ENCODE measurements at places on chromosomes 7 and 10.

DNA sequence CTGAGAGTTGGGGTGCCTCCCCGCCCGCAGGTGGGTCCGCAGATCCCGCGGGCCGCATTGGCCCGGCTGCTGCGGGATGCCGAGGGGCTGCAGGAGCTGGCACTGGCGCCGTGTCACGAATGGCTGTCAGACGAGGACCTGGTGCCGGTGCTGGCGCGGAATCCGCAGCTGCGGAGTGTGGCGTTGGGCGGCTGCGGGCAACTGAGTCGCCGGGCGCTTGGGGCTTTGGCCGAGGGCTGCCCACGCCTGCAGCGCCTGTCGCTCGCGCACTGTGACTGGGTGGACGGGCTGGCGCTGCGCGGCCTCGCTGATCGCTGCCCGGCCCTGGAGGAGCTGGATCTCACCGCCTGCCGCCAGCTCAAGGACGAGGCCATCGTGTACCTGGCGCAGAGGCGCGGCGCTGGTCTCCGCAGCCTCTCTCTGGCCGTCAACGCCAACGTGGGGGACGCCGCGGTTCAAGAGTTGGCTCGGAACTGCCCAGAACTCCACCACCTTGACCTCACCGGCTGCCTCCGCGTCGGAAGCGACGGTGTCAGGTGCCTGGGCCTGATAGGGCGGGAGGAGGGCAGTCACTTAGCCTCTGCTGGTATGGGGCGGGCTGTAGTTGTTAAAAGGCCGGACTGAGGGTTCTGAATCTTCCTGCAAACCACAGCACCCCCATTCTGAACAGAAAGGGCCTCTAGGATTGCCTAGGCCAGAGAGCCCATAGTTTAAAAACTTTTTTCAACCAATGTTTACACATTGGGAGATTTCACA lies 1.3 kb downstream of the FBXL15 start:
- DNase-seq, result no peak

GRCh38 chr7:16083931-16084330 lies 337.4 kb downstream of the CRPPA start:
- DNase-seq, result no peak

DNA sequence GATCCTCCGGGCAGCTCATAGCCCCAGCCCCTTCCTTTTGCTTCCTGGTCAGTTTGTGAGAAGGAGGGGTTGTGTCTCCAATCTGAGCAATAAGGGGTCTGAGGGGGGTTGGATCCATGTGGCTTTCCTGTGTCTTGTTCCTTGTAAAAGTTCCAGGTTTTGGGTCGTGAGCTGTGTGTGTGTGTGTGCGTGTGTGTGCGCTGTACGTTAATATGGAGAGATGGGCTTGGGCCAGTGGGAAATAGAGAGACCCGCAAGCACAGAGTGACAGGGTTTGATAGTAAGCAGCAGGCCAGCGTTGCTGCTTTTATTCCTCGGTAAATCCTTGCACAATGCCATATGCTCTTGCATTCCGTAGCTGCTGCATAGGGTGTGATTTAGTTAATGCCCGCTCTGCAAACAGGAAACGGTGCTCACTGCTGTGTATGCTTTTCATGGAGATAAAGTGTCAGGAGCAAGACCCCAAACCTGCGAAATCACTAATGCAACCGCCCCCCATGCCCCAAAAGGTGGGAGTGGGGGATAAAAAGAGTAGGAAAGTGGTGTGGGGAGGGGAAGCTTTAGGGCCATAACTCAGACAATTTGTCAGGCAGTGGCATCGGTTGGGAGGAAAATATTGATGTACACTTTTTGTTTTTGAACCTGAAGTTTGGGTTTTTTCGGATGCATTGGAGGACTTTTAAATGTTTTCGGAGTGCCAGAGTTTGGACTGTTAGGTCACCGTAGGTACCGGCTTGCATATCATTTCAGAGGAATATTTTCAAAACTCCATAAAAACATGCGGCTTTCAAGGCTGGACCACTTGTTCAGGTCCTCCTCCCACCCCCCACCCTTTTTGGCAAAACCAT lies 108.7 kb downstream of the TCF7L2 start:
- DNase-seq, result no peak

DNA sequence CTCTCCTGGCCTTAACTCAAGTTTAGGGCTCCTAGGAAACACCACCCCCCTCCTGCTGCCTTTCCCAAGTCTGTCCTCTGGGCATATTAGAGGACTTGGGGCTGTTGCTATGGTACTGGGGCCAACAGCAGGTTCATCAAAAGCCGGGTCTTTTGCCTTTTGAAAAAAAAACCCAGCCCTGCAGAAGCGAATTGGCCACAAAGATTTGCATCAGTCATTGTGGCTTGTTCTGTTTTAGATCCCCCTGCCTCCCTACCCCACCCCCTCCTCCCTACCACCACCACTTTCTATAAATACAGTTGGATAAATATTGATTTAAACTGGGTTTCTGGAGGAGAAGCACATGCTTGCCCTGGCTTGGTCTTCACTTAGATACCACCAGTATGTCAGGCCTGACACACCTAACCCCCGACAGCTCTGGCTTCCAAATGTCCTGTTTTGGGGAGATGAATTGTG lies 7.0 kb downstream of the MXI1 start:
- DNase-seq, result no peak

GRCh38 chr10:115861455-115861854 lies 411.6 kb downstream of the GFRA1 start:
- no peak for DNase-seq

DNA sequence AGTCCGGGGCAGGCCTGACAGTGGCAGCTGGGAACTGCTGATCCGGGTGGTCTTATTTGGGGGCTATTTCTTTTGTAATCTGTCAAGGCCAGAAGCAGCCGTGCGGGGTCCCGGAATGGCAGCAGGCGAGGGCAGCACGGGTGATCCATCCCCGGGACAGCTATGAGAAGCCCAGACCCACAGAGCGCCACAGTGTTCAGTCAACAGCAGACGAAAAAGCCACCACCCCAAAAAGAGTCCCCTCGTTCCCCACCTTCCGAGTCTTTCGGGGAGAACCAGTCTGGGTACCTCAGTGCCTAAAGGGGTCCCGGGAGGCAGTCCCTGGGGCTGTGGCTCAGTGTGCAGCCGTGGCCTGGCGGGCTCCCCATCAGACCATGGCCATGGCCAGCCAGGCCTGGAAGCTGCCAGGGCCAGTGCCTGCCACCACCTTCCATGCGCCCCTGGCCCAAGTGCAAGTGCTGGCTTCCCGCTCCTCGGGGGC lies 125.1 kb upstream of the KCTD7 start:
- no peak for DNase-seq

- peak; percentile 22 for DNase-seq
Observed at GRCh38 chr10:13627459-13628310, 40.9 kb downstream of the PRPF18 start.

GRCh38 chr10:132189016-132189415 lies 2.3 kb downstream of the DPYSL4 start:
- DNase-seq, result no peak

DNA sequence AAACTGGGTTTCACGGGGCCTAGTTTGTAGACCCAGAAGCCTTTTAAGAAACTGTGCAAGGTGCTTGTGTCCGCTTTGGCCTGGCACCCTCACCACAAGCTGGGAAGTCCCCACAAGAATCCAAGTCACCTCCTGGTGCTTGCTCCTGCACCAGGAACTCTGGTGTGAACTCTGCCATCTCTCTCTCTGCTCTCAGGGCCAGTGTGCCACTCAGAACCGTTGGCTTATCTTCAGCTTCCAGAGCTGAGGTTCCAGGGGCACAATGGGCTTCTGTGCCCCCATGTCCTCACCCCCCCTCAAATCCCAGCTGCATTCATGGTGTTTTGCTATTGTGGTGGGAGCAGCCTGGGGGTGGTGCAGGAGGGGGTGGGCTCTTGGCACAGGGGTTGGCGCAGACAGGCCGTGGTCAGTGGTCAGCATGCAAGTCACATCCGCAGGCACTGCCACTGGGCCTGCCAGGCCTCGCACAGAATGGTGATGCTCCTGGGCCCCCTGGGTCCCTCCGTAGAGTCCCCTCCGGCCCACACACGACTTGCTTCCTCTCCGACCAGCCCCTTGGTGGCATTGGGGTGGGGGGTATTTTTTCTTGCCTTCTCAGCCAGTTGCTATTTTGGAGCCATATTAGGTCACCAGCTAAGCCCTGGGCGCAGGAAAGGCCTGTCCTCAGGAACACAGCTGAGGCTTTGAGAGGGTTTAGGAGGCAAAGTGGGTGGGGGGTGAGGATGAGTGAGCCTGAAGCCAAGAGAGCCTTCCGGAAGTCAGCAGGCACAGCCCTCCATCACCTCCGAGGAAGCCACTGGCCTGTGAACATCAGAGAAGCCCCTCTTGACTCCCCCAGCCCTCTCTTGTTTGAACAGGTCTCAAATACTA lies 3.0 kb downstream of the ZCCHC24 start:
- no peak for DNase-seq

DNA sequence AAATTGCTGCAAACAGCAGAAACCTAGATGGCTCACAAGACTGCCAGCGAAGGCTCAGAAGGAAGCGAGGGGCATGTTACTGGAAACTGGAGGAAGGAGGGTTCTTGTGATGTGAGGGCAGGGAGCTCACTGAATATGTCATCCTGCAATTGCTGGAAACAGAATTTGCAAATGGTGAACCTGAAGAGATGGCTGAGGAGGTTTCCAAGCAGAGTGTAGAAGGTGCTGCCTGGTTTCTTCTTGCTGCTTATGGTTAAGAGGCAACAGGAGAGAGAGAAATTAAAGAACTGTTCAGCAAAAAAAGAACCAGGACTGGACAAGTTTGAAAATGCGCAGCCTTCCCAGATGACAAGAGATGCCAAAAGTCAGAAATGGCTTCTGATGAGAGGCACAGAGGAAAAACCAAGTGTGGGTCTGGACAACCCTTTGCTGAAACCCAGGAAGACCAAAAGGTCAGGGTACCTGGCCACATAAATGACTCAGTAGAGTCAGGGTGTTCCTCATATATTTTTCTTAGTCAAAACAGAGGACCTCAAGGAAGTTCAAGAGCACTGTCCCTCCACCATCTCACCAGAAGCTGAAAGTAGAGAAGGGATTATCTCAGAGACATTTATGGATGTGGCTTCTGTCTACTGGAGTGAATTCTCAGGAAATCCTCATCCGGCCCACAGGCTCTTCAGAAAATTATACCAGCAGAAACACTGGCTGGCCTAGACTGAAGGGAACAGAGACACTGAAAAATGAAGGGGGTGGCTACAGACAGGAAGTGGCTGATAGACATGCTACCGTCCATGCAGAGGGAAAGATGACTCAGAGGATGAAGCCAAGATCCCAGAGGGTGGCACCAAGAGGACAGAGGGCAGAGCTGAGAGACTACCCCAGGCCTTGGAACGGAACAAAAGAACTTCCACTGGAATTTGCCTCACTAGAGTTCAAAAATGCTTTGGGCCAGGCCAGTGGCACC lies 10.1 kb downstream of the PAPOLB start:
- peak; percentile 10 for DNase-seq

GRCh38 chr7:42693722-42694121 lies 218.1 kb downstream of the C7orf25 start:
- no peak for DNase-seq

GRCh38 chr7:143490717-143491306 lies 13.1 kb downstream of the TAS2R41 start:
- DNase-seq, result peak; percentile 17

- no peak for DNase-seq
Observed at GRCh38 chr7:20435305-20435704, 104.6 kb downstream of the ITGB8 start.

- no peak for DNase-seq
Observed at GRCh38 chr7:36080843-36081242, 72.2 kb upstream of the EEPD1 start.

DNA sequence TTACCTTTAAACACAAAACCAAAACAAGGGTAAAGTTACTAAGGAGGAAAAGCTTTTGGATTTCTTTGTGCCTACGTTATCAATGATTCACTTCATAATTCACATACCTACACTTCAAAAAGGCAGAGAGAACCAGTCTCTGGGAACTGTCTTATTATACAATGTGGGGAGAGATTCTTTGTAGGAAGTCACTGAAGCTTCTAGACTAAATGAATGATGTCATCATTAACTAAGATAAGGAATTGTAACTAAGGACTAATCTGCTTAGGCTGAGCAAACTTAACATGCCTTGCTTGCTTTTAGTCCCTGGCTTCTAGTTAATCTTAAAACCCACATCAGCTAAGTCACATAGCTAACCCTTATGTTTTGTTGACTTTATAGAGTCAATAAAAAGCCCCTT lies 771.2 kb downstream of the NXPH1 start:
- DNase-seq, result no peak

GRCh38 chr7:75658369-75658768 lies 80.4 kb downstream of the HIP1 start:
- DNase-seq, result no peak

DNA sequence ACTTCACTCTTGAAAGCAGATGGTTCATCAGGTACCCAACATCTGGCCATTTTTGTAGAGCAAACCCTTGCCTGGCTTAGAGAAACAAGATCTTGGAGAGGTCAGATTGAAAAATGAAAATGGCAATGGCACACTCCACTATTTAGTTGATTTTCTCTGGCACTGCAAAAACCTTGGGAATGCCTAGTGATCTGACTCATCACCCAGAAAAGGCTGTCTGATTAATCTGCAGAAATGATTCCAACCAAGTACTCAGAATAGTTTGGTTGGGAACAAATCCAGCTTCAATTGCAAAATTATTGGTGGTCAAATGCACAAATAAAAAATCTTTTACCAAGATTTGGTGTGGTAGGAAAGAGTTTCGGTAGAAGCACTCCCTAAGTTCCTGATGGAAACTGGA lies 351.2 kb downstream of the PHTF2 start:
- no peak for DNase-seq

- peak; percentile 35 for DNase-seq
Observed at GRCh38 chr10:75208181-75208580, 2.4 kb upstream of the VDAC2 start.

DNA sequence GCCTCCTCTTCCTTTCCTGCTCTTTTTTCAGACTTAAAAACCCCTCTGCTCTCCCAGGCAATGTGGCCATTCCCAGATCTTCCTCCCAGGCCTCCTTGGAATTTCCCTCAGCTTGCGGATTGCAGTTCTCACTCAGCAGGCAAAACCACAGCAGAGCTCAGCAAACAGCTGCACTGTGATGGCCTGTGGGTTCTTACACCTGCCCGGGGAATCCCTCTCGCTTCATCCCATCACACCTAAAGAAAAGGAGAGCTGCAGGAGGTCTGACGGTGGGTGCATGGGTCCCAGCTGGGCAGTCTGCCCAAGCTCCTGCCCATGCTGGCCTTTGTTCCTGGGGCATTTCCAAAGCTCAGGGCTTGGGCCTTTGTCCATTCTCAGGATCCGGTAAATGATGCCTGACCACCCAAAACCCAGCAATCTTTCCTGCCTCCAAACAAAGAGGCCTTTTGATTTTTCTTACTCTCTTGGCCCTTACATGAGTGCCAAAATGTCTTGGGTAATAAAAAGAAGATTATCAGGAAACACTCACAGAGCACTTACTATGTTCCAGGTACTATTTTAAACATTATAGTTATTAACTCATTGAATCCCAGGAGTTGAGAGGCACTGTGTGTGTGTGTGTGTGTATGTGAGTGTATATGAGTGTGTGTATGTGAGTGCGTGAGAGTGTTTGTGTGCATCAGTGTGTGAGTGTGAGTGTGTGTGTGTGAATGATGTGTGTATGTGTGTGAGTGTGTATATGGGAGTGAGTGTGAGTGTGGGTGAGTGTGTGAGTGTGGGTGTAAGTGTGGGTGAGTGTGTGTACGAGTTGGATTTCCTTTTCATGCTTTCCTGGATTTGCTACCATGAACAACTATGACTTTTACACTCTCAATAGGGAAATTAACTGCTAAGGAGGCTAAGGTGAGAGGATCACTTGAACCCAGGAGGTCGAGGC lies 64.5 kb upstream of the PODXL start:
- no peak for DNase-seq
